ENCODE measurements at places on chromosomes 12 and 14. TPM values are rescaled to one million over a fixed set of nuclear protein-coding genes. Genes with fewer than 3 reads are reported as not detected.

DNA sequence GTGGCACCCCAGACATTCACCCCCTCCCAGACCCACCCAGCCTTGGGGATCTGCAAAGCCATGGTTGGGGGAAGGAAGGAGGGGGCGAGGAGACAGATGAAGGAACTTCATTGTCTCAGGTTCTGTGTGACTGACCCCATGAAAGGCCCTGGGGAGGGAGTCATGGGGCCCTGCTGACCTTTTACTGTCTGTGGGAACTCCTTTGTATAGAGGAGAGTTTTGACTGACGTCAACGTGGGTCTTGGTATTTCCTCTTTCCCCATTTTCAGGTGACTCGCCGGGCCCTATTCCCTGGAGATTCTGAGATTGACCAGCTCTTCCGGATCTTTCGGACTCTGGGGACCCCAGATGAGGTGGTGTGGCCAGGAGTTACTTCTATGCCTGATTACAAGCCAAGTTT, 3.1 kb upstream of the RAB5B start:
- DNase-seq: no peak

DNA sequence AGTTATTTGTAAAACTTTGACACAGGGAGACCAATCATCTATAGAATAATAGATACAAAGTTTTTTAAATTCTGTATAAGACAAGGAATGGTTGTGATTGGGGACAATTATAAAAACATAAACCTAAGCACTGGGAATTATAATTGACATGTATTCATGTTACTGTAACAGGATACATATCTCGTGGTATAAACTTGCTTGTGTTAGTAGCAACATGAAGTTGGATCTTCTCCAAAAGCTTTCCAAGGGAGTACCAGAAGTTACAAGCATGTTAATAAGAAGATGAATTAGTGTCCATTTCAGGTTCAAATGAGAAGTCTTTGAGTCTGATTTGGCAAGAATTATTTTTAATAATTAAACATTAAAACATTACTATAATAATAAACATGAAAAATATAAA, 42.2 kb downstream of the CDKL1 start:
- DNase-seq: no peak

- no peak for DNase-seq
These were observed 221.2 kb downstream of the RBM19 start for GRCh38 chr12:113744802-113745395.

- DNase-seq: peak; percentile 34
These were observed 103.9 kb upstream of the RFLNA start for GRCh38 chr12:124191024-124191359.

GRCh38 chr12:1277905-1278304, 286.9 kb downstream of the ERC1 start:
- no peak for DNase-seq

- no peak for DNase-seq
These were observed 142.7 kb downstream of the CHST11 start for GRCh38 chr12:104599272-104600035.

DNA sequence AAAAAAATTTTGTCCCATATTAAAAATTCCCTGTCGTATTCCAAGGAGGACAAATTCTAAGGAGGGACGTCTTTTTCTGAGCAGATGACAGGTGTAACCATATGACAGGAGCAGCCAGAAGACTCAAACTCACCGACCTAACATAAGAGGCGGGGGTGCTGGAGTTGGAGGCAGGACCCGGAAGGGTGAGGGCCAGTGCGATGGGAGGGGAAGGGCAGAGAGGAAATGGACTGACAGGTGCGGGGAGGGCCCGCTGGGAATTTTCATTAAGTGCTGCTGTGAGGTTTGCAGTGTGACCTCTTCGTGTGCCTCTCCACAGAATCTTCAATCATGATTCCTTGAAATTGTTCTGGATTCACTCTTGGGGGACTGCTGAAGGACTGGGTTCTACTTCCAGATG, 189.4 kb downstream of the NTF3 start:
- no peak for DNase-seq

GRCh38 chr14:104749111-104749649, 3.8 kb upstream of the SIVA1 start:
- peak; percentile 90 for DNase-seq

- no peak for DNase-seq
These were observed 109.1 kb downstream of the DYRK2 start for GRCh38 chr12:67757651-67758050.

GRCh38 chr12:62885242-62885641, 49.7 kb downstream of the PPM1H start:
- no peak for DNase-seq

GRCh38 chr14:58738189-58738836, 100.6 kb downstream of the DACT1 start:
- peak; percentile 78 for DNase-seq

DNA sequence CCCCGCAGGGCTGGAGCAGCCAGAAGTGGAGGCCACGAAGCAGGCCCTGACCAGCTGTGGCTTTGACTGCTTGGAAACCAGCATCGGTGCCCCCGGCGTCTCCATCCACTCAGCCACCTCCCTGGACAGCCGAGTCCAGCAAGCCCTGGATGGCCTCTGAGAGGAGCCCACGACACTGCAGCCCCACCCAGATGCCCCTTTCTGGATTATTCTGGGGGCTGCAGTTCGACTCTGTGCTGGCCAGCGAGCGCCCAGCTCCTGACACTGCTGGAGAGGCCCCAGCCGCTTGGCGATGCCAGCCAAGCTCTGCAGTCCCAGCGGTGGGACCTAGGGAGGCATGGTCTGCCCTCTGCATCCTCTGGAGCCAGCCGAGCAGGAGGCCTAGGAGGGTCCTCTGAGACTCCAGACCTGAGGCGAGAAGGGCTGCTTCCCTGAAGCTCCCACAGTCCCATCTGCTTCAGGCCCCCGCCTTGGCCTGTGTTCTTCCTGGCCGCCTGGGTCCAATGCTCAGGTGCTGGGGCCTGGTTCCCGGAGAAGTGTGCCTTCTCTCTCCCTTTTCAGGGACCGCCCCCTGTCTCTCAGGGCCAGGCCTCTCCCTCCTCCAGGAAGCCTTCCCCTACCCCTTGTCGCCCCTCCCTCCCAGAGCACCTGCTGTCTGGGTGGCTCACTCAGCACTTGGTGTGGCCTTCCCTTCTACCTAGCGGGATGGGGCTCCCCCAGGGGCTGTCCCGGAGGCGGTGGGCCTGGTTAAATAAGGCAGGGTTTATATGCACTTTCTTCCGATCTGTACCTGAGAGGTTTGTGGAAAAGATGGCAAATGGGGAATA, 23.0 kb downstream of the MVK start:
- DNase-seq: no peak

DNA sequence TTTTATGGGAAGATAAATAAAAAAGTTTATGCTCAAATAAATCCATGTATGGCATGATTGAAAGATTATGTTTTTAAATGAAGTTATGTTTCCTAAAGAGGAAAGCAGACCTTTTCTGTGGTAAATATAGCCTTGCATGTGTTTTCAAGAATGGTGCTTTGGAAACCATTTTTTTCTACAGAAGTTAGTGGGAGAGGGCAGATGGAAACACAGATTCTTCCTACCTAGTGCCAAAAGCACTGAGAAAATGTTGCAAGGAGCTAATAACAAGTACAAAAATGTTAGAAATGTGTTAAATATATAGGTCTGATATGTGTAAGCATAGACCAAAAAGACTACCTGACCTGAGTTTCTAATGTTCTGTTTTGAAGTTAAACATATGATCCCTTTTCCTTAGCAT, 24.3 kb downstream of the TECPR2 start:
- no peak for DNase-seq

DNA sequence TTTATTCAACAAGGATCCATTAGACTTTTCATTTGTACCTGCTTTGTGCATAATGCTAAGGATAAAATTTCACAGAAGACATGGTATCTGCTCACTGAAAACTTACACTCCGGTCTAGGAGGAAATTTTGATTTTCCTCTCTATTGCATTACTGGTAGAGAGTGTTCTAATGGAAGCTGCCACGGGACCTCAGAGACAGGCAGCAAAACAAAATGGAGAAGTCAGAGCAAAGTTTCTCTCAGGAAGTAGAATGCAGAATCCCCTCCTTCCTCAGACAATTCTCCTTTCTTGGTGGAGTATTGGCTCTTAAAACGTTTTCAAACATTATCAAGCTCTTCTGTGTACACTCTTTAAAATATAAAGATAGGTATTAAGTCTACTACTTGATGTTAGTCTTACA, 12.3 kb downstream of the CLEC2B start:
- DNase-seq: no peak

DNA sequence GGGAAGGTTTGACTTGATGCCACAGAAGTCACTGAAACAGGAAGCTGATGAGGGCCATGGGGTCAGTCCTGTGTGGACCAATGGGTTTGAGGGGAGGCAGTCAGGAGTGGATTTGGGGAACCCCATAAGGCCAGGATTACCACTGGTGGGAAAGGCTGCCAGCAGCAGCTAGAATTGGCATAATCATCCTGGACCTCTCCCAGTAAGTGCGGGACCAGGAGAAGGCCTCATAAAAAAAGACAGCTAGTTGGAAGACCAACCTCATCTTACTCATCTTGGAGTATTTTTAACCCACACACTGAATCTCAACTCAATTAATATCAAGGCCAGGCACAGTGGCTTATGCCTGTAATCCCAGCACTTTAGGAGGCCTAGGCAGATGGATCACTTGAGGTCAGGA, 22.7 kb downstream of the TBX3 start:
- peak; percentile 53 for DNase-seq

- DNase-seq: peak; percentile 68
These were observed 66.0 kb upstream of the ACTN1 start for GRCh38 chr14:69044965-69045555.

DNA sequence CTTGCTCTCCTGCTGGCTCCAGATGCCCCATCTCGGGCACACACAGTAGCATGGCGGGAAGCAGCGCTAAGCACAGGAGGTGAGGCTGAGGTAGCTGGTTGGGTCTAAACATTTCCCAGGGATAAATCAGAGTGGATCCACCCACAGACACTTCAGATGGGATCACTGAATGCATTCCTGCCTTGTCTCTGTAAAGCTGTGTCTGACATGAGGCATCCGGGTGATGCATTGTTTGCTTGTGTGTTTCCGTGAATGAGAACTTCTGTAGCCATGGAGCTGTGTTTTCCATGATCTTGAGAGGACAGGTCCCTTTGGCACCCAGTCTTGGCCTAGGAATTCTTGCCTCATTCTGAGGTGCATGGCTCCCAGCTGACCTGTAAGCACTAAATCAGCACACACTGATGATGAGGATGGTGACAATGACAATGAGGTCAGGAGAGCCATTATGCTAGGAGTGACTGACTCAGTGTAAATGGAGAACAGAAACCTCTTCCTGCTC, 6.7 kb upstream of the KRT75 start:
- no peak for DNase-seq

- no peak for DNase-seq
These were observed 28.1 kb downstream of the FBXO21 start for GRCh38 chr12:117162167-117162539.

- peak; percentile 21 for DNase-seq
These were observed 991 bp upstream of the RCOR1 start for GRCh38 chr14:102591372-102591943.

DNA sequence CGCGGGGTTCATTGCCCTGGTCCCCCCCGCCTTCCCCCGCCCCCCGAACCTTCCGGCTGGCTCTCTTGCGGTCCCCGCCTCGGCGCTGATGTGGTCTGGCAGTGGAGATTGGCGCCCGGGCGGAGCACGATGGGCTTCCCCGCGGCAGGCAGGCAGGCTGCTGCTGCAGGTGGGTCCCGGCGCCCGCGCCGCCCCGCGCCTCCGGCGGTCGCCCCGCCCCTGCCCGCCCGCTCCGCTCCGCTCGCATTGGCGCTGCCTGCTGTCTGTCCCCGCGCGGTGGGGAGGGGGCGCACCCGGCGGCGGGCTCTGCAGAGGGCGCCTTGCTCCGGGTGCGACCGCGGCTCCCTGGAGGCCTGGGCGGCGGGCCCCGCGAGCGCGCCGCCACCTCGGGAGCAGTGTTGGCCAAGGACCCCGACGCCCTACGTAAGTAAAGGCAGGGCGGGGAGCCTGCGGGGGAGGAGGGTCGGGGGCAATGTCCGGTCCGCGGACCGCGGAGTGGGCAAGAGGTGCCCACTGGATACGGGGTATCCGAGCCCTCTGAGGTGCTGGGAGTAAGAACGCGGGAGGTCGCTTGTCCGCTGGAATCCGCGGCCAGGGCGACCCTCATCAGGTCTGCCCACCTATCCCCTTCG, at the start of gene AKAP5:
Gene AKAP5, plus strand, starts transcription at position 309 of the 632 bp plus-strand sequence. CDS start 2,896 bp downstream, outside the sequence.
- peak; percentile 48 for DNase-seq

- DNase-seq: no peak
These were observed 89.9 kb upstream of the EGLN3 start for GRCh38 chr14:34040766-34041165.

- no peak for DNase-seq
These were observed 24.9 kb upstream of the CCDC63 start for GRCh38 chr12:110821917-110822316.

DNA sequence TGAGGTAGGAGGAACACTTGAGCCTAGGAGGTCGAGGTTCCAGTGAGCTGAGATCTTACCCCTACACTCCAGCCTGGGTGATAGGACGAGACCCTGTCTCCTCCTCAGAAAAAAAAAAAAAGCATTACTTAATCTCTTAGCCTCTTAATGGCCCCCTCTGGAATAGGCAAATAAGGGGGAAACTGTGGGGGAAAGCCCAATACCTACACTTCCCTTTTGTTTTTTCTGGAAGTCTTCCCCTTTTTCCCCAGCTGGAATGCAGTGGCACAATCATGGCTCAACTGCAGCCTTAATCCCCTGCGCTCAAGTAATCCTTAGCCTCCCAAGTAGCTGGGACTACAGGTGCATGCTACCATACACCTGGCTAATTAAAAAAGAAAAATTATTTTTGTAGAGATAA, 32.2 kb downstream of the RCOR1 start:
- no peak for DNase-seq

DNA sequence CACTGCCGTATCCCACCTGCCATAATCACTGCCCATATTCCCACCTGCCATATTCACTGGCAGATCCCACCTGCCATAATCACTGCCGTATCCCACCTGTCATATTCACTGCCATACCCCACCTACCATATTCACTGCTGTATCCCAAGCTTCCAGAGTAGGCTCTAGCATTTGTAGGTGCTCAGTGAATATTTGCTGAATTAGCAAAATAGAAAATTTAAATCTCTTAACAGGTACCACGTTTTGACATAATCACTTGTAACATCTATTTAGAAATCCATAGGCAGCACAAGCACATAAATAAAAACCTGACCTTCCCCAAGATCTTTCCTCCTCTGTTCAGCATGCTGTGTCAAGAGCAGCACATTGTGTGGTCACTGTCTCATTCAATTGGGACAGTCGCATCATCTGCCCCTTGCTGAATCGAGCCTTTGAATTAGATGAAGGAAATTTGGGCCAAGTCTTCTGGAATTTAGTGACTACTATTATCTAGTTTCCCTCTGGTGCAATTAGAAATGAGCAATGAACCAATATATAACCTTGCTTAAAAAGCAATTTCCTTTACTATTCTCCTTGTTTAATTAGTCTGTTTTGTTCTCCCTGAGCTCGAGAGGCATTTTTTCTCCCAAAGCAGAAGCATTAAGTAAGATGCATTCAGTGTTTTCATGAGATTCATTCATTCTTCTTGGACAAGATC, 144.9 kb upstream of the FGD4 start:
- DNase-seq: no peak

The SIX1 gene
- total RNA-seq: 4.1 TPM

The SLC10A1 gene
- not detected for total RNA-seq

The SLC38A4 gene
- total RNA-seq: 3.0 TPM

The PTGES3 gene
- total RNA-seq: 52.8 TPM

The HELB gene
- total RNA-seq: 2.9 TPM

The LTBP2 gene
- total RNA-seq: 4.5 TPM

The IL23A gene
- total RNA-seq: not detected

The LRP1-AS gene
- not detected for total RNA-seq

The TBK1 gene
- total RNA-seq: 11.6 TPM

The FBXO34 gene
- total RNA-seq: 12.9 TPM

The LRRC10 gene
- not detected for total RNA-seq

The TBX5 gene
- not detected for total RNA-seq

The ADAM20 gene
- not detected for total RNA-seq

The KLRD1 gene
- not detected for total RNA-seq

The KRT73 gene
- not detected for total RNA-seq
